Right ventricle myocardium inferior (tissue), 1 donor: ENCODE measurements at places on chromosomes 7 and 10. TPM values are rescaled to one million over a fixed set of nuclear protein-coding genes. Genes with fewer than 3 reads are reported as not detected.

DNA sequence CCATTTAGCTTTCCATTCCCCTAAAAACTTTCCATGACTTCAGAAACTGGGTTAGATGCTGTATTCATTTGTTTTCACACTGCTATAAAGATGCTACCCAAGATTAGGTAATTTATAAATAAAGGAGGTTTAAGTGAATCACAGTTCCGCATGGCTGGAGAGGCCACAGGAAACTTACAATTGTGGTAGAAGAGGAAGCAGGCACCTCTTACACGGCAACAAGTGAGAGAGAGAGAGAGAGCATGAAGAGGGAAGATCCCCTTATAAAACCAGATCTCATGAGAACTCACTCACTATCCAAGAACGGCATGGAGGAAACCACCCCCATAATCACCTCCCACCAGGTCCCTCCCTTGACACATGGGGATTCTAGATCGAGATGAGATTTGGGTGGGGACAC, 336.8 kb downstream of the TFEC start:
- DNase-seq: no peak

DNA sequence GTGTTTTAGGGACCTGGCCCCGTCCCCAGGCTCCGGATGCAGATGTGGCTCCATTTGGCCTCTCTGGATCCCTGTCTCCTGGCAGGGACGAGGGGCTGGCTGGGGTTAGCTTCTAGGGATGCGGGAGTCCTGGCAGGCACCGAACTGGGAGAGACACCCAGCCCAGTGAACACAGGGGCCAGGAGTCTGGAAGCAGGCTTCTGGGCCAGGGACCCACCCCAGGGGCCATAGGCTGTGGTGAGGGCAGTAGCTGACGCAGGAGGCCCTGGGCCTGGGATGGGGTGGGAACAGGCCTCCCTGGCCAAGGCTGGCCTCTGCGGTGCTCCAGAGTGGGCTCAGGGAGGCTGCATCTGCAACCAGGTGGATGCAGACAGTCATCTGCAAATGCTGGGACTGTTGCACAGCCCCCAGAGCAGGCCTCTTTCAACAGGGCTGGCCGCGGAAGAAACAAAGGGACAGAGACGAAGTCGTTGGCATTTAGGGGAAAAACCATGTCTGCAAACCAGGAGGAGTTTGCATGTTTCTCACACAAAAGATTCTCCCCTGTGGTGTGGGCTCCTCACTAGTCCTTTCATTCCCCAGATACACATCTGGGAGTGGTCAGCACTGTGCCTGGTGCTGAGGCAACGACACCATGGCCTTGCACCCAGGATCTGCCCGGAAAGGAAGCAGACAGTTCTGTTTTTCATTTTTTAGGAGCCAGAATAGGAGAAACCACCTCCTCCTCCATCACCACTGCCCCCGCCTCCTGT, 36.4 kb upstream of the ZNF488 start:
- no peak for DNase-seq

- no peak for DNase-seq
Observed at GRCh38 chr7:107898997-107899594, 8.1 kb downstream of the DLD start.

DNA sequence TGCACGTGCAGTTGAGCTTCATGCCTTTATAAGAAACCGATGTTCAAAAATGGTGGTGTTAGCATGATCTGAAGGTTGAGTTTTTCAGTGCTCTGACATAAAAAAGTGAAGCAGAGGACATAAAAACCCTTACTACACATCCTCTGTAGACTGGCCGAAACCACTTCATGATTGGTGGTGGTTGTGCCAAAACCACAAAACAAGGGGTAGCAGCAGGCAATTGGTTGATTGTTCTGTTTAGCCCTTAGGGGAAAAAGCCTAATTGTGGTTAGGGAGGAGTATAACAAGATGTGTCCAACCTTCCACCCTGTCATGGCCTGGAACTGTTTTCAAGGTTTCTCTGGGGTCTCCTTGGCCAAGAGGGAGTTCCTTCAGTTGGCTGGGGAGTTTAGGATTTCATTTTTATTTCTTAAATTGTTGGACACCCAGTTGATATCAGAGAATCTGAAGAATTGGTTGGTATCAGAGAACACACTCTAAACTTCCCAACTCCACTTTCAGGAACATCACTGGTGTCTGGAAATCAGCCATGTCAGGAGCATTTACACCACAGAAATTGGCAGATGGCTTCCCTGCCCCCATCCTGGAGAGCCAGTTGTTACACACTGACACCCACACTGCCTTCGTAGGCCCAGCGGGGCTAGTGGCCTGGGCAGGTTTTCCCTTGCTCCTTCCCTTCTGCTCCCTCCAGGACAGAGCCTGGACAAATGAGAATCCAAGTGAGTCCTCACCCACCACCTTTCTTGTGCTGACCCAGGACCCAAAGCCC, 18.8 kb downstream of the MRPS24 start:
- no peak for DNase-seq

- no peak for DNase-seq
Observed at GRCh38 chr7:138626846-138627245, 74.3 kb downstream of the SVOPL start.

DNA sequence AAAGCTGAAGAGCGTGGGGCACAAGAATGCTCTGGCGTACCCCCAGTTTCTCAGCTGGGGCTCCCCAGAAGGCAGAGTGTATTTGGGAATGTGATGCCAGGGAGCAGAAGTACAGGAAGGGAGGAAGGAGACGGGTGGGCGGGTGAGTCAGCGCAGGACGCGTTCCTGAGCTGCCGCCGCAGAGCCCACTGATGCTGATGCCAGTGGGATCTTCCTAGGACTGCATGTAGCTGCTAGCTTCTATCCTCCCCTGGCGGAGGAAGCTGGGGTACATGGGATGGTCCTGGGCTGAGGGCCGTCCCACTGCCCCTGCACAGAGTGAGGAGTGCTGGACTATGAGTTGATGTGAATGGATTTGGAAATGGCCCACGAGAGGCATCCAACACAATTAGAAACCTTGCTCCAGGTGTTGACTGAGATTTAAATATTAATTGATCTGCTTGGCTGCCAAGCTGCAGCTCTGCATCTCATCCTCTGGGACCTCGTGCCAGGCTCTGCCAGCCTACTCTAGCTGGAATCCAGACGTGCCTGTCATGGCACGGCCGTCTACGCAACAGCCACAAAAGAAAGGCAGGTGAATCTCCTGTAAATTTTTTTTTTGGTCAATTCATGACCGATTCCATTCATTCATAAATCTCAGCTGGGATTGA, 66.2 kb upstream of the RHEB start:
- DNase-seq: no peak

- no peak for DNase-seq
Observed at GRCh38 chr7:24108906-24109376, 175.0 kb upstream of the NPY start.

- DNase-seq: no peak
Observed at GRCh38 chr10:76456197-76456596, 1024.8 kb downstream of the LRMDA start.

- no peak for DNase-seq
Observed at GRCh38 chr10:103493362-103493915, at the start of gene NEURL1. NEURL1 (plus strand) TSS chr10:103493705; CDS start chr10:103494388, 683 bp downstream.

DNA sequence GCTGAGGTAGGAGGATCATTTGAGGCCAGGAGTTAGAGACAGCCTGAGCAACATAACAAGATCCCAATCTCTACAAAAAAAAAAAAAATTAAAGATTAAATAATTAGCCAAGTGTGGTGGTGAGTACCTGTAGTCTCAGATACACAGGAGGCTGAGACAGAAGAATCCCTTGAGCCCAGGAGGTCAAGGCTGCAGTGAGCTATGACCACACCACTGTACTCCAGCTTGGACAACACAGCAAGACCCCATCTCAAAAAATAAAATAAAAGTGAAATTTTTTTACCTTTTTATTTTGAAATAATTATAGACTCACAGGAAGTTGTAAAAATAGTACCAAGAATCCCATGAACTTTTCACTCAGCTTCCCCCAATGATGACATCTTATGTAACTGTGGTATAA, 4.9 kb downstream of the FAM149B1 start:
- DNase-seq: no peak

- DNase-seq: no peak
Observed at GRCh38 chr7:103120362-103120761, 28.5 kb downstream of the NAPEPLD start.

- DNase-seq: peak; percentile 18
Observed at GRCh38 chr7:45106820-45107219, 4.7 kb downstream of the TBRG4 start.

DNA sequence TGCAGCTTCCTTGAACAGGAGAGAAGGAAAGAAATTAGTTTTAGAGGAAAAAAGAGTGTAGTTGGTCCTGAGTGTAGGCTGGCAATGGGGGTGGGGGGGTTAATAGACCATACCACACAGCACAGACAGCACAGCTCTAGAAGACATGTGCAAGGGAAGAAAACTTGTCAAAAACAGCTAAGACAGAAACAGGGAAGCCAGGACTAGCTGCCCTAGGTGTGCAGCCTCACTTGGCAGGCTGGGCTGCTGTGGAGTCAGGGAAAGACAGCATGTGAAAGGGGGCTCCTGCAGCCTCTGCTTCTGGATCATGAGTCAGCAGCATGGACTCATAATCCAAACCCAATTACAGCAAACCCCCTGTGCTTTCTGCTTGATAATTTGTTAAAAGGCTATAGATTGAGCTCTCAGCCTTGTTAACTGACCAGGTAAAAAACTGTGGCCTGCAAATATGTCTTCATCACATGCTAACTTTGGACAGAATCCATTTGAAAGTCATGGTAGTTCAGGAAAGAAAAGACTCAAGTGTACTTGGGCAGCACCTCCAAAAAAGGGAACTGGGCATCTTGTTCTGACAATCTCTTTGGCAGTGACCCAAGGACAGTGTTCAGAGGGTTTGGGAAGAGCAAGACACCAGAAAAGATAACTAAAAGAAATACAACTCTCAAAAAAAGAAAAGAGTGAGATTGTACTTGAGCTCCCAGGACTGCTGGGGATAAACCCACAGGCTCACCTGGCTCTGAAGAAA, 142.2 kb upstream of the VWC2 start:
- DNase-seq: no peak

DNA sequence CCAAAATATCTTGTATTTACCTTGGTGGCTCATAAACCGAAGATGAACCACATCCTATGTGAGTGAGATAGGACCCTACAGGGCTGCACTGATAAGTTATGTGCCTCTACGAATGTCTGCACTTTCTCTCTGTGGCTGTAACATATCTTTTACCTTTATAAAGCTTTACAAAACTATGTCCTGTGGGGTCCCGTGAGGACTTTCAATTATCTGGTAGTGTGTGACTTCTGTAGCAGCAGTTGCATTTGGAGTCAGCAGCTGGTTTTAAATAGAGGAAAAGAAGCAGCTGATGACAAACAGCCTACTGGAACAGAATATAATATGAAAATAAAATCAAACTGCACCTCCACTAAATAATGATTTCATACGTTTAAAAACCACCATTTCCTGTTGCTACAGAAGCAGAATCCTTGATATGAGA, 222.4 kb upstream of the GNAI1 start:
- DNase-seq: no peak

DNA sequence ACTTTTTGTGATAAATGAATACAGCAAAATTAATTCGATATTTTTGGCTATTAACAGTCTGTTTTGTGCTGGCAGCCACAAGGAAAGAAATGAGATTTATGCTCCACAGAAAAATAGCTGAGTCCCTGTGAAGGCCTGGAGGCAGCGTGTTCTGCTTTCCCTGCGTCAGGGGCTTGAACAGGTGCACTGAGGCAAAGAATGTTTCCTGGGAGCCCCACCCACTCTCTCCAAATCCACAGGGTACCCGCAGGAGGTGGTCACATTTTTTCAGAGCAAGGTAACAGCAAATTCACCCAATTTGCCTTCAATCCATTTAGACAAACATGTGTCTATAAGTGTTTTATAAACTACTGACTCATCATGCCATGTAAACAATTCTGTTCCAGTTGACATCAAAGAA, 308.1 kb downstream of the TCERG1L start:
- no peak for DNase-seq

- DNase-seq: no peak
Observed at GRCh38 chr7:95933618-95934017, 161.3 kb downstream of the DYNC1I1 start.

DNA sequence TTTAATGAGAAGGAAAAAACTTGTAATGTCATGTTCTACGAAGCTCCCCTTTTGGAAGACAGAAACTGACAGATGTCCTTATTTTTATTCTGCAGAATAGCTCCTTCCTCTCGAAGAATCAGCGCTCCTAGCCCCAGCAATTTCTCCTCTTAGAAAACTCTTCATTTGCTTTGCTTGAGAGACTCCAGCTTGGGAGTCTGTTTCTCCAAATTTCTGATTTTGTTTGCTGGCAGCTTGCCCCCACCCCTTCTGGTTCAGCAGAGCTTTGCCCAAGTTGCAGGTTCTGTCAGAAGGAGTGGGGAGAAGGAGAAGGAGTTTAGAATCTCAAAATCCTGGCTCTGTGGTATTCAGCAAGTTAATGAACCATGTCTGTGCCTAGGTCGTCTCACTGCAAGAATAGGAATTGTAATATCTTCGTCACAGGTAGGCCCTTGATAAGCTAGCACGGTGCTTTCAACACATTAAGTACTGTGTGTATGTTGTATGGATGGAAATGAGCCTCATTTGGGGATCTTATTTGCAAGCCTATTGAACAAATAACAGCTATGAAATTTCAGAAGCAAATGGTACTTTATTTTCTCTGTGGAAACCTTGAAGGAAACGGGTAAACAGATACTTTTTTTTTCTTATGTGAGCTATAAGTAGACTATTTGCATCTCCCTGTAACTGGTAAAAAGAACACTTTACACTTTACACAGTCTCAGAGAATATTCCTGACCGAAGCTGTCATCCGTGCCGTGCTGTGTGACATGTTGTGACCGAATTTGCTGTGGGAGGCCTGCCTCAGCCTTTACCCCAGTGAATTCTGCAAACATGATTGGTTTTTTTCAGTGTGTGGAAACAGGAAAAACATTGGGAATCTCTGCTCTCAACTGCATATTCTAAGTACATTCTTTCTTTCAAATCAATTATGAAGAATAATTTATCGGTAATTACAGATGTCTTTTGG, 290.9 kb downstream of the CAMK1D start:
- no peak for DNase-seq

DNA sequence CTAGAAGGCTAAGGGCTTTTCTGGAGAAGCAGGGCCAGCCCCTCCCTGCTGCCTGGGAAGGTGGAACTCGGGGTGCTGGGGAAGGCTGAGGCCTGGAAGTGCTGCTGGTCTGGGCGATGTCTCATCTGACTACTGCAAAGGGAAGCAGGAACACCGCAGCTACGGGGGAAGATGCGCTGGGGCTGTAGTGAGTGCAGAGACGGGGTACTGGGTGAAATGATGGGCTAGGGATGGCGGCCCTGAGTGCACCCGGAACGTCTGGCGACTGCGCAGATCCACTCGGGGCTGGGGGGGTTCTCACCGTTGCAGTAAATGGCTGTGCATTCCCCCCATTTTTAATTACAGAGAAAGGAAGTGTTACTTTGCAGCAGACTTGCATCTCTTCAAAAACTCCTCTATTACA, 195.4 kb upstream of the ADARB2 start:
- no peak for DNase-seq

GRCh38 chr7:47714669-47715607, 133.0 kb upstream of the TNS3 start:
- no peak for DNase-seq

GRCh38 chr10:93654201-93654600, 41.9 kb downstream of the PDE6C start:
- no peak for DNase-seq

Gene DOCK1
- 16.8 TPM for total RNA-seq

Gene ZNF727
- 1.6 TPM for total RNA-seq

Gene ECHDC3
- total RNA-seq: 101 TPM

Gene PRTFDC1
- 7.1 TPM for total RNA-seq

Gene PLEKHS1
- not detected for total RNA-seq

Gene MLXIPL
- 6.4 TPM for total RNA-seq
